Motor neuron (in vitro differentiated cells): ENCODE measurements at places on chromosomes 6 and 20.

DNA sequence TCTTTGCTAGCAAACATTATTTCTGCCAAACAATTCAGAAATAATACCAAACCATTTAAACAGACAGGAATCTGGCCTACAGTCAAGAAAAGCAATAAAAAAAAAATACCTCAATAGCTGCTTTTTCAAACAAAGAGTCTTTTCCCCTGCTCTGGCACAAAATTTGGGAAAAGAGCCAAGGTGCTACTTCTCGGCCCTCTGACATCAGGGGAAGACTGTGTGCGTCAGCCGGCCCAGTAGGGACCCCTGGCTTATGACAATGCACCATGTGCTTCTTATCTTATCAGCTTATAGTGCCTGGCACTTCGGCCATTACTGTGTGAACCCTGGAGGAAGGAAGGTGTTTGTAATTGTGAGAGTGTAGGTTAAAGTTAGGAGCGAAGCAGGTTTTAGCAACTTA, 89.4 kb downstream of the PDE10A start:
- ATAC-seq: no peak

- ATAC-seq: no peak
Measured at GRCh38 chr6:118869350-118869749, 24.6 kb upstream of the ASF1A start.

DNA sequence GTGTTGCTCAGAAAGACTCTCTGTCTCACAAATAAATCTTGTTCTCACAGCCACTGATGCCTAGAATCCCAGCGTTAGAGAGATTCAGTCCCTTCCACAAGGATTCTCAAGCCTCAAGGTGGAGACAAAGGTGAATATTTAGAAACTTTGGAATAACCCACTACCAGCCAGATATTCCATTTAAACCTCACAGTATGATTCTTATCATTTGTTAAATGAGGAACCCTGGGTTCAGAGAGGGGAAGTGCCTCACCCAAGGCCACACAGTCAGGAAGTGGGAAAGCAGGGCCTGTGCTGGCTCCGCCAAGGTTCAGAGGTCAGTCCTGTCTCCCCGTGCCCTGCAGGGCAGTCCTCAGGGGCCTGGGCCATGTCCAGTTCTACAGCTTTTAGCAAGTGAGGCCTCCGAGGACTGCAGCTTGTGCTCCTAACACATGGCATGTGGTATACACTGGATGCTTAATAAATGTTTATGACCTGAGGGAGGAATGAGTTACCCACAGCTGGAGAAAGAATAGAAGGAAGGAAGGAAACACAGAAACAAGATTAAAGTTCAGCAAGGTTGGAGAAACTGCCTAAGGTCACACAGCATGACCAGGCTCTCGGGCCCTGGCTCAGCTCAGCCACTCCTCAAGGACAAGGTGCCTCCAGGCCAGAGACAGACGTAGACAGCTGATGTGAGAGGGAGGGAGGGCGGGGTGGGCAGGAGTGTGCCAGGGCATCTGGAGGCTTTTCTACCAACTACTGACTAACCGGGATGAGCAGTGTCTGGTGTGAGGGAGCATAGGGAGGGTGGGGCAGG, 3.9 kb upstream of the TGM2 start:
- no peak for ATAC-seq

- no peak for ATAC-seq
Measured at GRCh38 chr6:55167860-55168259, 6.5 kb upstream of the HCRTR2 start.

DNA sequence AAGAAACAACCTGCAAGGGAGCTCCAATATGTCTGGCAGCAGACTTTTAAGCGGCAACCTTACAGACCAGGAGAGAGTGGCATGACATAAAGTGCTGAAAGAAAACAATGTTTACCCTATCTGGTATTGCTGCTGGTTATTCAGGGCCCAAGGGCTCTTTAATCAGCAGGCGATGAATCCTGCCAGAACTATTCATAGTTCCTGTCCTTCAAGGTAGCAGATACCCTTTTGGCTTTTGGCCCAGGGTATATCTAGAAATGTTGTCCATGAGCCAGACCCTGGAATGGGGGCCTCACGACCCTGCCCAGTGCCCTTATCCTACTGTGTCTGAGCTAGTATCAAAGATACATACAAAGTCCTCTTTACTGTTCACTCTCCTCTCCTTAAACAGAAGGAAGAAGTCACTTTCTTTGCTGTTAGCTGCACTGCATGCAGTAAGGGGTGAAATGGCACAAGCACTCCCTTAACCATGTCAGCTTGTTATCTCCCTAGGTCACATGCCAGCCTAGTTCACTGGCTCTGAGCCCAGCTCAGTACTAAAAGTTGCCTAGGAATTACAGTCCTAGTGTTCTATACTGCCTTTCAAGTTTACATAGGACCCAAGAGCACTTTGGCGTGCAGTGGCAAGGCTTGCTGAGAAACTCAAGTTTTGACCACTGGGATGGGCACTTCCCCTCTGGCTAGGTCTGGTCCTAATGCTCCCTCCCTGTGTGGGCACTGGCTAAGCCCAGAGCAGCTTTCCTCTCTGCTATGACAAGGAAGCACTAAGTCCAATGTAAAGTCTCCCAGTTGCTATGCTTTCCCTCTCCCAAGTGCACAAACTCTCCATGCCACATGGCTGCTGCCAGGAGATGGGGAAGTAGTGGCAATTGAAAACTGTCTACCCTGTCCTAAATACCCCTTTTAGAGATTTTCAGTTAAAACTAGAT, 122.0 kb downstream of the HTR1B start:
- ATAC-seq: no peak

DNA sequence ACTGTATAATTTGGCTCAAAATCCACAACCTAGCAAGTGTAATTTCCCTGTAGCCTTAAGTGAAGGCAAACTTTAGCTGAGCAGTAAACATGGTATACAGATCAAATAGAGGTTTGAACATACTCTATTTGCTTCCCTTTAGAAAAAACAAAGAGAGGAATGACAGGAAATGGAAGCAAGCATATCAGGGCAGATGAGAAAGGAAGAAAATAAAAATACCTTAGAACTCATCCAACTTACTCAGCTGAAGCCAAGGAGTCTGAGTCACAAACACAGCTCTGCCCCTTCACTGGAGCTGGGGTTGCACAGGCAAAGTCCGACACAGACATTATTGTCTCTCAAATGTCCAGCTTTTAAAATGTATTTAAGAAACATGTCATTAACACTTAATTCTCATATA, 379.9 kb upstream of the IRAK1BP1 start:
- no peak for ATAC-seq

DNA sequence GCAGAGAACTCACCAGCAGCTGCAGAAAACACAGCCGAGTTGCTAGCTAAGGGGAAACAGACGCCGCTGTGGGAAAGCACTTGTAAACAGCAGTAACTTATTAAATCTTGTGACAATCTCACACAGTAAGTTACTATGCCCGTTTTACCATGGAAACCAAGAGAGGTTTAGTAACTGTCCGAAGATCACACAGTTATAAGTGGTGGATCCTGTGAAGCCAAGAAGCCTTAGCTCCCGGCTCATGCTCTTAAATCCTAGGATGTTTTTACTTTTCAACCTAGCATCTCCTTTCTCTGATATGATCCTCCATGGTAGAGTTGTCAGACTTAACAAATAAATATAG, 1.5 kb upstream of the SULF2 start:
- ATAC-seq: no peak

- ATAC-seq: no peak
Measured at GRCh38 chr6:64123761-64124633, 488.4 kb downstream of the PHF3 start.

GRCh38 chr6:125835221-125835744, 44.5 kb downstream of the NCOA7 start:
- no peak for ATAC-seq

GRCh38 chr6:113208726-113209125, 648.4 kb upstream of the MARCKS start:
- no peak for ATAC-seq

GRCh38 chr6:31717499-31718222, 2.5 kb downstream of the LY6G6D start:
- no peak for ATAC-seq

DNA sequence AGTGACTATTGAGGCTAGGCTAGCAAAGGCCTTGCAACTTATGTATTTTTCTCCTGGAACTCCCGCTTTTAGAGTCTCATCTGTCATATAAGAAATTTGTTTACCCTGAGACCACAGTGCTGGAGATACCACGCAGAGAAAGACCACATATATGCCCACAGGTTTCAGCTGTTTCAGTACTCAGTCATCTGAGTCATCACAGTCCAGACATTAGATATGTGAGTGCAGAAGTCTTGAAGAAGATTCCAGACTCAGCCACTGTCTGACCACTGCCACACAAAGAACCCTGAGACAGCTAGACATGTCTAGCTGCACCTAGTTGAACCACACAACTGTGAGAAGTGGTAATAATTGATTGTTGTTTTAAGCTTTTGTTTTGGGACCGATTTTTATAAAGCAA, 648.3 kb downstream of the EPM2A start:
- no peak for ATAC-seq

GRCh38 chr6:91166271-91167046, 579.6 kb upstream of the MAP3K7 start:
- ATAC-seq: no peak

DNA sequence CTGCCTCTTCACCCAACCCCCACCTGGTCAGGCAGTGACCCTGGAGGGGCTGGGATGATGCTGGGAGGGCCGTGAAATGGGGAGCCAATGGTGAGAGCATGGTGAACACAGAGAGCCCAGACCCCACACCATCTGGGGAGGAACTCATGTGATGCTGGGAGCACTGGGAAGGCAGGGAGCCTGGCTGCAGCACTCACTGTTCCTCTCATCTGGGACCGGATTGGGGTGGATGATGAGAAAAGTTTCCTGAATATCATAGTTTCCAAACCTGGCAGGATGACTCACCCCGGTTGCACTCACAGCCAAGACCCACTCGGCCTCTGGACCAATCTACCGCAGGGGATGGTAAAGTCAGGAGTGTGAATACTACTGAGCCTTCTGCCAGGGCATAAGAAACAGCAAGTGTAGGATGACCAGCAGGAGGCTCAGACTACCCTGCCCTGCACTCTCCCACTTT, 21.8 kb downstream of the ULBP1 start:
- ATAC-seq: no peak

DNA sequence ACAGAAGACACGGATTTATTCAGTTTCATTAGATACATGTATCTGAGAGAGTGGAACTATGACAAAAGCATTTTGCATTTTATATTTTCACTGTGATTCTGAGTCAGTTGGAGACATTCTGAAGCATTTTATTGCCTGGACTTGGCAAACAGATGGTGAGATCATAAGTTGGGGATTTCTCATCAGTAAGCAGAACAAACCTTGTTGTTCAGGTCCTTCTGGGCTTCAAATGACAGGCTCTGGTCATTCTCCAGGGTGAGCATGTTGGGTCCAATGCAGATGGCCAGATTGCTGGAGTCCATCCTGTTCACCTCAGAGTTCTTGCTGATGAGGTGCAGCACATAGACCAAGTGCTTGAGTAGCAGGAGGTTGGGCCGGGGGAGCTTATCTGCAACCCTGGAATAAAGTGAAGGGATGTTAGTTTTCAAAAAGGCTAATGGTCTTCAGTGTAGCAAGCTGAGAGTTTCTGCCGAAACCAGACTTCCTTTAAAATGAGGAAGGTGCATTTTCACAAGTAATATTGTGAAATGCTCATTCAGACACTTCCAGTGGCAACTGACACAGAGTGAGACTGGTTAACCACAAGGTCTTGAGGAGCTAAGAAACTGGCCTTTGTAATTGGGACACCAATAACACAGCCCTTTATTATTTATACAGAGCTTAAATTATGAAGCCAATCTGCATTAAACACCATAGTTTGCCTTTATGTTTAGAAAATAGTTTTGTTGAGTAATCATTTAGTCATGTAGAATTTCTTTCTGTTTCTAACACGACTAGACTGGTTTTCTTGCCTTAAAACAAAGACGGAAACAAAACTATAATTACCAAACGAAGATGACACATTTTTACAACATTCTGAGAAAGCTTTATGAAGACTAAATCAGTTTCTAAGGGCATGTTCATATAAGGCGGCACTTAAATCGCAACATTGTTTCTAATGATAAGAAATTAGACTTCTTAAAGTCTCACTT, 5.6 kb downstream of the TAGAP start:
- peak; percentile 50 for ATAC-seq

GRCh38 chr20:19774135-19774933, 16.3 kb downstream of the RIN2 start:
- ATAC-seq: no peak

GRCh38 chr20:3916364-3916763, 27.2 kb downstream of the PANK2 start:
- no peak for ATAC-seq

DNA sequence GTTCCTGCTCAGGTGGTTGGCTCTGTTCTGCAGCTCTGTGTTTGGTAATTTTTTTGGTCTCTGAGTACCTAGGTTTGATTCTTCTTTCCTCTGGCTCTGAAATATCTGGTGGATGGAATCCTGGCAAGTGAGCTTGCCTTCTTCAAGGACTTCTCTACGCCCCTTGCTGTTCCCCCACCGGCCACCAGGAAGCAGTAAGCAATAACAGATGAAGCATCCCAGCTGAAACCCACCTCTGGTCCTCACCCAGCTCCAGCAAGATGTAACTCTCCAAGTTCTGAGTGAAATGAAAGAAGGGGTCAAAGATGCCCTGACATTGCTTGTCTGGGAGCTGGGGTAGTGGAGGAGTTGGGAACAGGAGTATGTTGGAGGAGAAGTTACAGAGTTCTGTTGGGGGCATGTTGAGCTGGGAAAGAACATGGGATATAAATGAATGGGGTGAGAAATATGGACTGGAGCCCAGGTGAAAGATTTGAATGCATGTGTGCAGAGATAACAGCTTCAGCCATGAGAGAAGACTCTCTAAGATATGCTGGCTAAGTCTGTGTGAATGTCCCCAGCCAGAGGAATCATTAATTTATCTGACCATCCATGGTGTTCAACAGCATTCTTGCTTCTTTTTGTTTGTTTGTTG, 51.3 kb upstream of the GLP1R start:
- no peak for ATAC-seq

DNA sequence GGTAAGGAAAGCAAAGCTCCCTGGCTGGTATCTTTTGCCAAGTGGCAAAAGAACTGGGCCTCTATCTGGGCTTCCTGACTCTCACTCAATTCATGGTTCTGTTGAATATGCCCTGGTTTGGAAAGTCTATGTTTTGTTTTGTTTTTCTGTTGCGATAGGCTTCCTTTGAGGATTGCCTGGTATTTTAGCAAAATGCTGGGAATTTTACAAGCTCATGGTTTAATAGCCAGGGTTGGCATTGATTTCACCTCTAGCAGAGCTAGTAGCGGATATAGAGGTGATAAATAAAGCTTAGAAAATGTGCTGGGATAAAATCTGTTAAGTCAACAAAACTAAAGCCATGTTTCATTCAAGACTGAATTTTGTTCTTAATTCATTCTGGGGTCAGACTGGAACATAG, 109.9 kb downstream of the RNF144B start:
- no peak for ATAC-seq

- ATAC-seq: no peak
Measured at GRCh38 chr20:48714764-48715163, 113.0 kb downstream of the PREX1 start.

DNA sequence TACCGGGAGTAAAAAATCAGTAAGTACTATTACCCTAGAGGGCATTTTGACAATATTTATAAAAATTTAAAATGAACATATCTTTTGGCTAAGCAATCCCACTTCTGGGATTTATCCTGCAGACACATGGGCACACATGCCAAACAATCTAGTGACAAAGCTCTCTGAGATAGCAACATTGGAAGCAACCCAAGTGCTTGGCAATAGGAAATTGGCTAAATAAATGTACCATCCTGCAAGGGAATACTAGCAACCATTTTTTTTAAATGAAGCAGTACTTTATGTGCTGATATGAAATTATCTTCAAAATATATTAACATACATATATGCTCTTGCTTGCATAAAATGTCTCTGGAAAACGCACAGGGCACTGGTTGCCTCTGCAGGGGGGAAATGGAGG, 133.8 kb downstream of the SNX5 start:
- no peak for ATAC-seq
